GM23338 (cell line): ENCODE measurements at places on chromosomes 2 and 18. TPM values are rescaled to one million over a fixed set of nuclear protein-coding genes. Genes with fewer than 3 reads are reported as not detected.

The SERPINB10 gene
- not detected in 2 replicates for polyA plus RNA-seq

- DNase-seq, result no peak
Measured at GRCh38 chr2:146992057-146992456, 852.8 kb upstream of the ACVR2A start.

GRCh38 chr18:3579701-3580100, 129.7 kb downstream of the TGIF1 start:
- no peak for DNase-seq

The SULT1C4 gene
- 0.56 and 0.87 TPM in 2 replicates for polyA plus RNA-seq

The KCNG2 gene
- 0.13 TPM in 1 of 2 replicates, not detected in the other for polyA plus RNA-seq

GRCh38 chr2:25125189-25125588, 43.2 kb downstream of the POMC start:
- DNase-seq, result no peak

- DNase-seq, result no peak
Measured at GRCh38 chr2:1480671-1481076, 67.4 kb downstream of the TPO start.

DNA sequence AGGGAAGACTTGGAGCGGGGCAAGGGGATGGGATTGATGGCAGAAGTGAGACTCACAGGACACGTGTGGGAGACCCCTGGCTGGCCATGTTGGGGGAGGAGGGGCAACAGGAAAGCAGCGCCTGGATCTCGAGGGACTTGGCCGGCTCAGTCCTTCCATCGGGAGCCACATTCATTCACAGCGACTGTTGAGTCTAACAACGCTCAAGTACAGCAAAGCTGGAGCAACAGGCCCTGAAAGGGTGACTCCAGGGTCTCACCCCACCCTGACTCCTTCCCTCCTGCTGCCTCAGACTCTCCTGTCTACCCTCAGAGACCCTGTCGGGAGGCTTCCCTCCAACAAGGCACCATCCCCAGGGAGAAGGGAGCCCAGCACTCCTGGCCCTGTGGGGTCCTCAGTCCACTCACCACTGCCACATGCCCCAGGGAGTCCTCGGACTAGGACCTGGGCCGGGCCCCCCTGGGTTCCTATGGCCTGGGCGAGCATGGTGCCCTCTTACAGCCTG, 14.8 kb upstream of the ALPI start:
- no peak for DNase-seq

The GPR17 gene
- polyA plus RNA-seq, result not detected in 2 replicates

- peak; percentile 44 for DNase-seq
Measured at GRCh38 chr2:173307293-173307692, 47.4 kb upstream of the CDCA7 start.

DNA sequence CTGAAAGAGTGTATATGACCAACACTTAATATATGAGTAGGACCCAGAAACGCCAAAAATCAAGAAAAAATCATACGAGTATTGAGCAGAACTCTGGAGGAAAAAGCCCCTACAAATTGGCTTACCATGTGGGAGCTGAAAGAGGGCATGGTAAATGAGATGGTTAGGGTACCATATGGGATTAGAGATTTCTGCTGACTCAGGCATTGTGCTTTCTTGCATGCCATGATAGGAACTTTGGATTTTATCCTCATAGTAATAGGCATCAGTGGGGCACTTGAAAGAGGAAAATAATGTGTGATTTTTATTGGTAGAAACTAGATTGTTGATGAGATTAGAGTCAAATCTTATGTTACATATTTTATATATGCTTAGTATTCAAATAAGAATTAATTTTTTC, 271.1 kb downstream of the CBLN2 start:
- no peak for DNase-seq

DNA sequence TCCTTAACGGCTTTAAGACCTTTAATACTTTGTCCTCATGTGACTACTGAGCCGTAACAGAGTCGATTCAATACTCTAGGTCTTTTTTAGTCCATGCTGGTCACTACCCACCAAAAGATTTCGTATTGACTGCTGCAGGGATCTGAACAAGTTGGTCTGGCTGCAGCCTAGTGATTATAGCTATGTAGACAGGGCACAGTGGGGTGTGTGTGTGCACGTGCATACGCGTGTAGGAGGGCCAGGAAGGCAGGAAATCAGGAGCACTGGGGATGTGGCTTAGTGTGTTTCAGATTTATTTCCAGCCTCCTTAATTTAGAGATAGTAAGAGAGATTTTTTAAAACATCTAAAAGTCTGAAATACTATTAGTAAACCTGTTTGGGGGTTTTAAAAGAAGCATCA, 161.4 kb downstream of the MYO3B start:
- no peak for DNase-seq

- no peak for DNase-seq
Measured at GRCh38 chr2:40758401-40759155, 306.7 kb upstream of the SLC8A1 start.

The SH3RF3 gene
- 0.11 and 0.16 TPM in 2 replicates for polyA plus RNA-seq

DNA sequence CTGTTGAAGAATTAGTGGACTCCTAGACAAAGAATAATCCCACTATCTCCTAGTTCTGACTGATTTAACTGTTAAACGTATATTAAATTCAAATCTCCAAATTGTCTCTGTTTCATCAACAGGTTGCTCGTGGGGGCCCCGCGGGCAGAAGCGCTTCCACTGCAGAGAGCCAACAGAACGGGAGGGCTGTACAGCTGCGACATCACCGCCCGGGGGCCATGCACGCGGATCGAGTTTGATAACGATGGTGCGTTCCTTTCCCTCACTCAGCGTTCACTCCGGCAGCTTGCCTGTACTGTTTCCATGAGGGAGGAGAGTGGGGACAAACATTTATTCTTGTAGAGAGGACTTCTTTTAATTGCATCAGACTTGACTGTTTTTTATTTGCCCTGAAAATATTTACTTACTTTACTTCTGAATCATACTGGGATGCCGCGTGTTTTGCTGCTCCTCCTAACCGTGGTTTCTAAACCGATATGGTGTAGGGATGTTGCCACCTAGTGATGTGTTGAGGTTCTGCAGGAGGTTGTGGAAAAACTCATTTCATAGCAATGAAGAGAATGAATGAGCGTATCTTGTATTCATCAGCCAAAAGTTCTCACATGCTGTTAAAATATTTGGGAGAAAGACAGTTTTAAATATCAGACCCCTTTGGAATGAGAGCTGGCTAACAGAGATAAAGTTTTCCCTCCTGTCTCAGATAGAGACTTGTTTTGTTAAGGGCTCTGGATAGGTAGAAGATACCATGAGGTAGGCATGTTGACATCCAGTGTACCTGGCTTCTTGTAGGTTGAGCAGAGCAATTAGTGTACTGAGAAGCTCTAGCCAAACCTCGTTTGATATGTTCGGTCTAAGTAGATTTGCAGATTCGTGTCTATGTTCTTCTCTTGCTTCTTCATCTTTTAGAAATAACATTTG, 38.3 kb downstream of the ITGA6 start:
- peak; percentile 84 for DNase-seq

The KIAA2012 gene
- polyA plus RNA-seq, result 0.07 and 0.08 TPM in 2 replicates

DNA sequence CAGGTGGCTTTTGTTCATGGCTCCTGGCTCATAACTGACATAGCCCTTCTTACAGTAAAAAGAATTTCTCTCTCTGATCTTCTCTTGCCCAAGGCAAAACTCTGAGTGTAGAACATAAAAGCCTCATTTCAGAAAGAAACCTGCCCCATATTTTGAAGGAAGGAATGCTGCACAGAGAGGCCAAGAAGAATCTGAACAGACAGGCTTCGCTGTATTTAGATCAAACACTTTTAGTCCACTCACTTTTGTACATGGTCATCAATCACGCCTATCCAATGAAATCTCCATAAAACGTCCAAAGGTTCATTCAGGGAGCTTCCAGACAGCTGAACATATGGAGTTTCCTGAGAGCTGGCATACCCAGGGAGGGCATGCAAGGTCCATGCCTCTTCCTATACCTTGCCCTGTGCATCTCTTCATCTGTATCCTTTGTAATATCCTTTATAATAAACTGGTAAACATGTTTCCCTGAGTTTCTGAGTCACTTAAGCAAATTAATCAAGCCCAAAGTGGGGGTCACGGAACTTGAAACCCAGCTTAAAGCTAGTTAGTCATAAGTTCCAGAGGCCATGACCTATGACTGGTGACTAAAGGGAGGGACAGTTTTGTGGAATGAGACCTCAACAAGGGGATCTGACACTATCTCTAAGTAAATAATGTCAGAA, 62.5 kb upstream of the TMEM247 start:
- DNase-seq, result no peak

The HJURP gene
- 42.9 and 49.4 TPM in 2 replicates for polyA plus RNA-seq

- peak; percentile 83 for DNase-seq
Measured at GRCh38 chr2:240820607-240821428, 799 bp upstream of the KIF1A start.

DNA sequence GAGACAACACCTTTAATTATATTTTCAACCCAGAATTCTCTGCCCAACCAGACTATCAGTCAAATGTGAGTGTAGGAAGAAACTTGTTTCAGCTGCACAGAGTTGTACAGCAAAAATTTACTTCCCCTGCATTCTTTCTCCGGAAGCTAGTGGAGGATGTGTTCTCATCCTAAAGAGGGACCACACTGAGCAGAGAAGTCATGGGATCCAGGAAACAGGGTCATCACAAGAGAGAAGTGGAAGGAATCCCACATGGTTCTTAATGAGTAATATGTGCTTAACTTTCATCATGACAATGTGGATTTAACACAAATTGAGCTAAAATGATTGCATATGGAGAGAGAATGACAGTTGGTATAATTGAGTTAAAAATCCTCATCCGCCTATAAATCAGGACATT, 78.2 kb downstream of the INPP4A start:
- no peak for DNase-seq

The TMEM198 gene
- 5.6 TPM in 2 replicates for polyA plus RNA-seq

DNA sequence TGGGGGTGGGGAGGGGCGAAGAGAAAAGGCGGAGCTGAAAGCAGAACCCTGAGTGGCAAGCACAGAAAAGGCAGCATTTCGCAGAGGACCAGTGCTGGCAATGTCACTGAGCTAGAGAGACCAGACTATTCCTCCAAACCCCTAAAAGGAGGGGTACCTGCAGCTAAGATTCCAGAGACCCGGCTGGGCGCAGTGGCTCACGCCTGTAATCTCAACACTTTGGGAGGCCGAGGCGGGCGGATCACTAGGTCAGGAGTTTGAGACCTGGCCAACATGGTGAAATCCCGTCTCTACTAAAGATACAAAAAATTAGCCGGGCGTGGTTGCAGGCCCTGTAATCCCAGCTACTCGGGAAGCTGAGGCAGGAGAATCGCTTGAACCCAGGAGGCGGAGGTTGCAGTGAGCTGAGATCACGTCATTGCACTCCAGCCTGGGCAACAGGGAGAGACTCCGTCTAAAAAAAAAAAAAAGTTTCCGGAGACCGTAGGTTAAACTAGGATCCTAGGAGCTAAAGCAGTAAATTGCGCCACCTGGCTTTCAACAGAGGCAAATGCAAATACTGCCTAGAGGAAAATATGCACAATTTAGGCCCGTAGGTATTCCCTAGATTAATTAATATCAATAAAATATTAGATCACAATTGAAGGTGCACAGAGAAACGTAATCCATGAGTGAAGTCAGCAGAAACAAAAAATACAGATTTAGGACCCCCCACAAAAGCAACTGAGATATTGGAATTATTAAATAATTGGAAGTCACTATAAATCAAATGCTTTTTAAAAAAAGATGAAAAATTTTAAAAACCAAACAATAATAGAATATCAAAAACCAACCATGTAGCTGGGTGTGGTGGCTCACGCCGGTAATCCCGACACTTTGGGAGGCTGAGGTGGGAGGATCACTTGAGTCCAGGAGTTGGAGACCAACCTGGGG, 4.9 kb downstream of the UCN start:
- DNase-seq, result peak; percentile 91

GRCh38 chr2:182608181-182608845, 107.7 kb upstream of the DNAJC10 start:
- no peak for DNase-seq

- DNase-seq, result no peak
Measured at GRCh38 chr2:239773228-239774141, 251.7 kb downstream of the NDUFA10 start.

The ZFP36L2 gene
- 38.4 and 39.6 TPM in 2 replicates for polyA plus RNA-seq

DNA sequence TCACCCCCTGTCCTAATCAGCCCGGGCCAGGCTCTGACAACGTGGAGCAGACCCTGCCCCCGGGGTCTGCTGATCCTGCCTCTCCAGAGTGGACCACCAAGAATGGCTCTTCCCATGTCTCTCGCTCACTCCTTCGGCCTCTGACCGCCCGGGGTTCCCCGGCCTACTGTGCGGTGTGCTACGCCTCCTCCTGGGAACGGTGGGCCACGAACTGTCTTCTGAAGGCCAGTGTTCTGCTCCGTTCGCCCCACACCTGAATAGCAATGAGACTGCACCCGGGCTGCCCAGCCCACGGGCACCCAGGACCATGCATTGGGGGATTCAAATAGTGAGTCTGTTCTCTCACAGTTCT, 189.7 kb downstream of the TWIST2 start:
- DNase-seq, result no peak

DNA sequence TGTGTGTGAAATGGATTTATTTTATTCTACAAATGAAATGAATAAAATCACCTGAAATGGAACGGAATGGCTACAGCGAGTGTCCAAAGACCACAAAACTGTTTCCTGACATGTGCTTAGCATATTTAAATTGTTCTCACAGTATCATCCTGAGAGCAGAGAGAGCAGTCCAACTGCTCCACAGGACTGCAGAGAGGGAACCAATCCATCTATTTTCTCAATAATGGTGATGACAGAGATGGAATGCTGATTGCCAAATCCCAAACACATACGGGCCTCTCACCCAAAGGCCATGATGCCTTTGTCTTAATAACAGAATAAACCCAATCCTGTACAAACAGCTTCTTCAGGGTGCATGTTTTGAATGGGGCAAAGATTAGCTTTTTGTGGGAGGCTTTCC, 41.1 kb downstream of the STAT1 start:
- no peak for DNase-seq

DNA sequence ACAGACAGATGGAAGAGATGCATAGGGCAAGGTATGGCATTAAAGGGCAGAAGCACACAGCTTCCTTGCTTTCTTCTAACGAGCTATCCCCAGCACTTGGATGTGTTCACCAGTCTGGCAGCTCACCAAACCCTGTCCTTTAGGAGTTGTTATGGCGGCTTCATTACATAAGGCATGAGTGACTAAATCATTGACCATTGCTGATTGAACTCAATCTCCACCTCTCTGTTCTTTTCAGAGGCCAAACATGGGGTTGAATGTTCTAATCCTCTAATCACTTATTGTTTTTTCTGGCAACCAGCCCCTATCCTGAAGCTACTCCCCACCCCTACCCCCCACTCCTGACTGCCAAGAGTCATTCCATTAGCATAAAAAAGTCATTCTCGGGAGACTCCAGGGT, 301.8 kb downstream of the XIRP2 start:
- no peak for DNase-seq

- DNase-seq, result no peak
Measured at GRCh38 chr18:11369556-11369955, 220.2 kb upstream of the PIEZO2 start.

GRCh38 chr2:166384774-166385173, 9.0 kb upstream of the SCN9A start:
- DNase-seq, result peak; percentile 53

GRCh38 chr2:136242687-136243277, 124.8 kb upstream of the CXCR4 start:
- no peak for DNase-seq

The PLB1 gene
- polyA plus RNA-seq, result 0.06 TPM in 1 of 2 replicates, not detected in the other
